HT1080 (cell line): ENCODE measurements at places on chromosomes 2 and 18. TPM values are rescaled to one million over a fixed set of nuclear protein-coding genes. Genes with fewer than 3 reads are reported as not detected.

CREB1 gene
- 31.1 and 47.7 TPM in 2 replicates for total RNA-seq

SERPINB4 gene
- not detected in 2 replicates for total RNA-seq

KIAA2012 gene
- total RNA-seq, result not detected in 2 replicates

TUBA3E gene
- 11.1 and 14.6 TPM in 2 replicates for total RNA-seq

GAREM1 gene
- total RNA-seq, result 1.0 and 2.8 TPM in 2 replicates

MBD1 gene
- 109 and 124 TPM in 2 replicates for total RNA-seq

CRYBA2 gene
- total RNA-seq, result not detected in 2 replicates

IL36A gene
- not detected in 2 replicates for total RNA-seq
